ENCODE measurements at places on chromosomes 13 and 19. TPM values are rescaled to one million over a fixed set of nuclear protein-coding genes. Genes with fewer than 3 reads are reported as not detected.

DNA sequence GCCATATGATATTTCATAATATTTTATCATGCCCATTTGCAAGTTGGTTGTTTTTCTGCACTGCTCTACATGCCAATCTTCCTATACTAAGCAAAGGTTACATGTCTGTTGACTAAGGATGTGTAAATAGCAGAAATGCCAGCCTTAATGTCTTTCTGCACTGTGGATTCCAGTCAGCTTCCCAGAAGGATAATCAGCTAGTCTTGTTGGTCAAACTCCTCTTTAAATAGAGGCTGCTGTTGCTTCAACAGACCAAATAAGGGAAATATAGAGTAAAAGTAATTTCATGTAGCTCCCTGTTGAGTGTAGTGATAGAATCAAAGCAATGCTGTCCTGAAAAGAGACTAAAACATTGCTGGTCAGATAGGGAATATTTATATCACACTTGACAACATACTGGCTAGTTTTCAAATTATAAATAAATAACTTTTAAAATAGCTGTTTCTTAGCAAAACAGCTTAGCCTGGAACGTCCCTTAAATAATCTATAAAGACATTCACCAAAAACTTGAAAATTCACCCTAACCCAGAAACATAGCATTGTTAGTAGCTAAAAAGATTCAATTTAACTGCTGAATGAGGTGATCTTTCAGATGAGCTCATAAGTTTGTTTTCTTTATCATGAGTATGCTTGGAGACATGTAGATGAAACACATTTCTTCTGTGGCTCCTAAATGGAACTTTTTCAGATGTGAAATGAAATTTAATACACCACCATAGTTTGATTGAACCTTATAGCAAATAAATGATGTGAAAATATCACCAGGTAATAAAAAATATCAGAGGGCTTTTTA lies 56.6 kb downstream of the FRY start:
- DNase-seq: no peak

DNA sequence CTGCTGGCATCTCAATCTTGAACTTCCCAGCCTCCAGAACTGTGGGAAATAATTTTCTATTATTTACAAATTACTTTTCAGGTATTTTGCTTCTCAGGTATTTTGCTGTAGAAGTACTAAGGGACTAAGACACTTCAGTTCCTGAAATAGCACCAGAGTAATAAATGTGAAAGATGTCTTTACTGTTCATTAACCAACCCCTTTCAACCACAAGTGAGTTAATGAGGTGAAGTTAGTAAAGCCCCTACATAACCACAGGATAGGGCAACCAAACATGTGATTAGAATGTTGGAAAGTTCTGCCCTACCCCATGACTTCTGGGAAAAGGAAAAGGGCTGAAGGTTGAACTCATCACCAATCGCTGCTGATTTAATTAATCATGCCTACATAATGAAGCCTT lies 2.7 kb upstream of the ZNF345 start:
- DNase-seq: no peak

- DNase-seq: no peak
Measured at GRCh38 chr19:17037184-17037583, 10.6 kb upstream of the CPAMD8 start.

Gene ONECUT3
- total RNA-seq: not detected

Gene SERPINE3
- 0.15 TPM for total RNA-seq
